ENCODE measurements at places on chromosomes 7 and 10. TPM values are rescaled to one million over a fixed set of nuclear protein-coding genes. Genes with fewer than 3 reads are reported as not detected.

DNA sequence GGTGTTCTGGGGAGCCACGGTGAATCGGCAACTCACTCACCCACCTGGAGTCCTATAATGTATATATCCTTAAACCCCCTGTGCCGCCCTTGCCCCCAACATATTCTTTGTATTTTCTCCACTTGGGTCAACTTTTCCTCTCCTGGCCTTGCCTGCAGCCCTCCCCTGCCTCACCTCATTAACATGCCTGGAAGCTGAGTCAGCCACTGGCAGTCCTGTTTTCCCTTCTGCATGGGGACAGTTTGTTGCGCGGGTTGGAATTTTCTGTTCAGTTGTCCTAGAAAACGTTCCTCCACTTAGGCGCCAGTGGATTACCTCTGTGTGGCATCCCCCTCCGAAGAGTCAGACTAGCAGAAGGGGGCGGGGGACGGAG, 97.4 kb downstream of the C10orf105 start:
- peak overlapping the region; percentile 13 for H3K27ac ChIP-seq
- no peaks in the 10 kb centered on the region for H3K27me3 ChIP-seq
- no peaks in the 10 kb centered on the region for H3K36me3 ChIP-seq
- no peak overlapping the region for H3K4me3 ChIP-seq
- H3K4me1 ChIP-seq: peaks cover 21% of the 10 kb centered on the region

- H3K36me3 ChIP-seq: no peaks in the 10 kb centered on the region
- H3K27me3 ChIP-seq: no peaks in the 10 kb centered on the region
- no peak for DNase-seq
- H3K27ac ChIP-seq: no peak overlapping the region
- no peak overlapping the region for H3K4me3 ChIP-seq
- H3K4me1 ChIP-seq: peaks cover 4% of the 10 kb centered on the region
These were observed 18.1 kb upstream of the MACC1 start for GRCh38 chr7:20235288-20235687.

DNA sequence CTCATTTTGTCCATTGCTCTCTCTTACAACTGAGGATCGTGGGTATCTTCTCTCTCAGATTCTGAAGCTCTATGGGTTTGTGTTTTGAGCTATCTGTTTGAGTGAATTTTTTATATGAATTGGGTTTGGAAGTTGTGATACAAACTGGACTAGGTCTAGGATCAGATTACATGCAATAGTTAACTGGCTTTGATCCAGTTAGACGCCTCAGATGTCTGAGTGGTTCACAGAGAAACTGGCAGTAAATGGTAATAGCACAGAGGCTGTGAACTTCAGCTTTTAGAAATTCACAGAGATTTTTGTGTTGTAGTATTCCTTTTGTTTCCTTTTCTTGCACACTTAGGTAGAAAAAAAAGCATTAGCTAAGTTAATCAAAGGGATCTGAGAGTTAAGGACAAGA, 12.7 kb upstream of the DNMBP start:
- no peaks in the 10 kb centered on the region for H3K4me1 ChIP-seq
- H3K27me3 ChIP-seq: no peaks in the 10 kb centered on the region
- H3K36me3 ChIP-seq: no peaks in the 10 kb centered on the region
- H3K4me3 ChIP-seq: no peak overlapping the region

The FXYD4 gene
- total RNA-seq: not detected

The RNF148 gene
- 0.84 TPM for total RNA-seq
